ENCODE measurements at places on chromosomes 2 and 18. TPM values are rescaled to one million over a fixed set of nuclear protein-coding genes. Genes with fewer than 3 reads are reported as not detected.

Gene ALPG
- not detected for total RNA-seq

Gene SMYD1
- total RNA-seq: not detected

Gene RGPD4
- total RNA-seq: not detected

Gene ZNF516
- total RNA-seq: 28.3 TPM

Gene KCNF1
- not detected for total RNA-seq

Gene AQP12B
- not detected for total RNA-seq

Gene UPP2
- not detected for total RNA-seq

Gene SLC30A3
- 0.33 TPM for total RNA-seq

Gene DSG4
- not detected for total RNA-seq

Gene PSMA8
- not detected for total RNA-seq

Gene PLEKHH2
- total RNA-seq: 27.5 TPM

Gene NEU2
- total RNA-seq: not detected

Gene PTPRN
- total RNA-seq: 4.6 TPM

Gene SP100
- 111 TPM for total RNA-seq

Gene GAREM2
- total RNA-seq: 2.8 TPM

Gene SERPINB4
- not detected for total RNA-seq

Gene SMIM21
- not detected for total RNA-seq

Gene ARHGEF33
- total RNA-seq: 1.7 TPM

Gene CDKL4
- 0.34 TPM for total RNA-seq

Gene HRH4
- total RNA-seq: not detected

Gene LIMS3
- 9.6 TPM for total RNA-seq

Gene ACTG2
- total RNA-seq: 24.4 TPM

Gene RTTN
- 12.6 TPM for total RNA-seq

Gene IL36RN
- total RNA-seq: not detected

Gene C2orf92
- 9.8 TPM for total RNA-seq

Gene SAG
- total RNA-seq: not detected

Gene C2orf80
- not detected for total RNA-seq

Gene CLIP4
- total RNA-seq: 194 TPM

Gene ALK
- total RNA-seq: 0.40 TPM

Gene CDH2
- 2.3 TPM for total RNA-seq

Gene MREG
- total RNA-seq: 5.0 TPM

Gene ZC3H6
- total RNA-seq: 17.4 TPM

Gene LGALSL
- total RNA-seq: 13.0 TPM

Gene KLHL29
- 2.7 TPM for total RNA-seq

Gene NOSTRIN
- total RNA-seq: 10.1 TPM

Gene TRIM43
- total RNA-seq: not detected

Gene SCLY
- 48.2 TPM for total RNA-seq

Gene SOX11
- not detected for total RNA-seq

Gene EIF2AK3
- 52.1 TPM for total RNA-seq

Gene BOLL
- total RNA-seq: 0.27 TPM
